ENCODE measurements at places on chromosomes 3 and 15.

DNA sequence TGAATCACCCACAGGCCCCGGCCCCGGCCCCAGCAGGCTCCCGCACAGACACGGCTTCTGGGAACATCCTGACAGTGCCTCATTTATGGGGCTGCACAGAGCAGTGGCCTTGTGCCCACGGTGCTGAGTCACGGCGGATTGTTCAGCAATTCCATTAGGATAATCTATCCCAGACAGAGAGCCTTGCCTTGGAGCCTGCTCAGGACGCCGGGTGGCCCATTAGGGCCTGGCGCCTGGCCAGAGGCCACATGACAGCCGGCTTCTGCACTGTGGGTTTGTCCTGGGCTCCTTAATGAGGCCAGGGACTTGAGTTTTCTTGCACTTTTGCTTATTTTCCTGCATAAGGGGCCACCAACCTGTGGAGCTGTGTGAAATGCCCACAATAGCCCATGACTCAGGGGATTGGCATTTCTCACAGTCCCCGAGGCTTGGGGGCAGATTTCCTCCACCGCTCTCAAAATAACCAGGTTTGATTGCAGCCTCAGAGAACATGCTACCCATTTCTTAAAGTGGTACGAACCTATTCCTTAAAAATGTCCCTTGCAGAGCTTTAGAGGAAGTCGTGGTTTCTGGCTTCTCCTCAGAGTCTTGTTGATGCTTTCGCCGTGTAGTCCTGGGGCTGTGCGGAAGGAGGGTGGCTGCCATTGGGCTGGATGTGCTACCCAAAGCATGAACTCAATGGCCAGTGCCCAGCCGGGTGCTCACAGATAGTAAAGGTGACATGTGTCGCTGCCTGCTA lies 19.0 kb downstream of the SYNM start:
- peak; percentile 97 for DNase-seq

DNA sequence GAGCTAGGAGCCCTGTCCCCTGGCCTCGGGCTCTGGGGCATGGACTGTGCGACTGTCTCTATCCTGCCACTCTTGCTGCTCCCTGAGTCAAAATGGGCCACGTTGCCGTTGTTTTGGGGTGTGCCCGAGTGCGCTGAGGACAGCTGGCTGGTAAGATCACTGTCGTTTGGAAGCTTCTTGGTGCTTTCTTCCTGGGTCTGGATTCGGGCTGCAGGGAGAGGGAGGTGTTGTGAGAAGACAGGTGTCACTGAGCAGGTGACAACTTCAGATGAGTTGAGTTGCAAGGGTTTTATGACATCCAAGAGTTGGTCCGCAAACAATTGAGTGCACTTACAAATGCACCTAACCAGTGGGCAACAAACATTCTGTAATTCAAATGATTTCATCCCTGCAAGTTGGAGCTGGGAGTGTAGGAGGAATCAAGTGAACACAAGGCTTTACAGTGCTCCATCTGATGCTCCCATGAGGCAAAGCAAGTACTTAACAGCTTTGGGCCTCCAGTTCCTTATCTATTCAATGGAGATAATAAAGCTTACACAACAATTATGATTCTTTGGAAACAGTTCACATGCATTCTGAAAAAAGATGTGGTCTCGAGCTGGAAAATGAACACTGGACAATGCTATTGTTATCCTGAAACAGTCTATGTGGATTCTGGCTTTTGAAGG lies 11.0 kb upstream of the STARD5 start:
- no peak for DNase-seq

DNA sequence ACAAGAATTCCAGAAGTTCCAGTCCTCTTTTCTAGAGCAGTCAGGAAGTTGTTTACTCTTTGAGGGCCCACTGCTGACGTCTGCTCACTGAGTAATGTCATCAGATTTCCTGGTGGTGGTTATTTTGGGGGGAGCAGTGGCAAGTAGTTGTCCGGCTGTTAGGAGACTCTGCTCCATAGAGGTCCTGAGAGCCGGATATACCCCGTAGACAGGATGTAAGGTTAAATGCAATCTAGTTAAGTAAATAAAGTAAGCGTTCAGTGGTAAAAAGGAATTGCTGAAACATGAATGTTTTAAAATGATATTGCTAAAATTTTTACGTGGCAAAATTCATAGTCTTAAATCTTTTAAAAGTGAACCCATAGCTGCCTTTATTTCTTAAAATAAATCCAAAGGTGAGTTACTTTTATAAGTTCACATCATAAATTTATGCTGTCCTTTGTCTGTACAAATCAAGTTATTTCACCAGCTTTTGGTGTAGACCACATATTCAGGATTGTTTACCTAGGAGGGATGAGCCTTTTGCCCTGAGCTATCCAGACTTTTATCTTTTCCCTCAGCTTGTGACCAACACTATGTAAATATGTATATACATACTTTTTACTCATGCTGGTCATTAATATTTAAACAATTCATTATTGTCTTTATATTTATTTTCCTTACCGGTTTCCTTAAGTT lies 65.8 kb downstream of the PDE8A start:
- peak; percentile 83 for DNase-seq

DNA sequence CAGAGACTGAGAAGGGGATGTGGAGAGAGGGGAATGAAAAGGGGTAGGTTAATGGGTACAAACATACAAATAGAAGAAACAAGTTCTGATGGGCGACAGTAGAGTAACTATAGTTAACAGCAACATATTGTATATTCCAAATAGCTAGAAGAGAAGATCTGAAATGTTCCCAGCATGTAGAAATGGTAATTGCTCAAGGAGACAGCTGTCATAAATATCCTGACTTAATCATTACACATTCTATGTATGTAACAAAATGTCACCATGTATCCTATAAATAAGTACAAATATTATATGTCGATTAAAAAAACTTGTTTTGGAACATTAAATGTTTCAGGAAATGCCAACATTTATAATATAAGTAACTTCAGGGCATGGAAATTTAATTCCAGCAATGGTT lies 23.3 kb downstream of the FMN1 start:
- no peak for DNase-seq

Measured in AG10803 (cell line).